ENCODE measurements at places on chromosomes 16 and 17.
A peak's percentile ranks its signal among the peaks of the same experiment; 100 is the strongest.

- peak; percentile 66 for DNase-seq
Measured at GRCh38 chr16:4392382-4393239, 21.0 kb downstream of the VASN start.

- DNase-seq = no peak
Measured at GRCh38 chr16:30144917-30145316, 21.9 kb upstream of the MAPK3 start.

DNA sequence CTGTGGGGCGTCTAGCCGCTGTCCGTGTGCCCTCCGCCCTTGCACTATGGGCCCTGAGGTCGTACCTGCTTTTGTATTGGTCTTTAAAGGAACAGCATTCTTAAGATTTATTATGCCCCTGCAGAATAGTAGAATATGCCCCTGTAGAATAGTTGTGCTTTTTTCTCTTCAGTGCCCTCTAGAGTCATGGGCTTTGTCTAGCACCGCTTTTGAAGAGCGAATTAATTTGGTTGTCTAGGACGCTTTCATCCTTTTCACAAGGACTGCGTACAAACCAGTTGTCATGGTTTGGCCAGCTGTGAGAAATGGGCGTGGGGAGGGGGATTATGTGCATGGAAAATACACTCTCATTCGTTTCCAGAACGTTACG, 621 bp downstream of the CEP95 start:
- no peak for DNase-seq

- DNase-seq = peak; percentile 93
Measured at GRCh38 chr17:1577182-1577581, 14.6 kb upstream of the PITPNA start.

GRCh38 chr17:31394544-31394943, 3.1 kb downstream of the RAB11FIP4 start:
- DNase-seq = no peak

DNA sequence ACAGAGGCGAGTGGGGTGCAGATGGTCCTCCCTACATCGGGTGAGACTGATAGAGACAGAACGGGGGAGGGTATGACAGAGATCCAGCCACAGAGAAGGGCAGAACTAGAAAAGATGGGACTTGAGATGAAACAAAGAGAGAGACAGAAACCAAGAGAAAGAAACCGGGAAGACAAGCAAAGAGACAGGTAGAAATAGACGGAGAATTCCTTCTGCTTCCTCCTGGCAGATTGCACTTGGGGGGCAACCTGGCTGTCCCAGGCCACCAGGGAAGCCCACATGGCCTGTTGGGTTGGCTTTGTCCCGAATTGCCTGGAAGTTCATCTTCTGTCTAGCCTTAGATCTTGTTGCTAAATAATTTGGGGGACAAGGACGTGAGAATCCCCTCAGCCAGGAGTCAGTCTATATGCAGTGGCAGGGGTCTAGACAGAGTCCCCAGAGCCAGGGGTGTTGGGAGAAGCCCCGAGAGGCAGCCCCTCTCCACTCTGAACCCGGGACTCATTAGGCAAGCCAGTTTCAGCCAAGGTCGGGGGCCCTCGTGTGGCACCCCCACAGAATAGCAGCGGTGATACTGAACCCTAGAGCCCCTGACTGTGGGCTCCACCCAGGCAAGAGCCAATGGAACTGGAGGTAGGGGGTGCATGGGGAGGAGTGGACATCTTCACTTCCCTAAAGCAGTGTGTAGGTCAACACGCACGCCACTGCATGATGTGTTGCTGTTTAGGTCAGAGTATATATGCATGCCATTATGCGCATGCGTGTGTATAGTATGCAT, 627 bp upstream of the TSPOAP1 start:
- DNase-seq = no peak

GRCh38 chr16:56625140-56625942, at the start of gene MT1E:
Gene MT1E (plus strand): TSS chr16:56625781. CDS start chr16:56625852, 71 bp downstream.
- peak; percentile 91 for DNase-seq

- no peak for DNase-seq
Measured at GRCh38 chr17:40485851-40486521, 15.4 kb downstream of the TNS4 start.

- no peak for DNase-seq
Measured at GRCh38 chr16:88581033-88581432, 10.8 kb downstream of the ZC3H18 start.

DNA sequence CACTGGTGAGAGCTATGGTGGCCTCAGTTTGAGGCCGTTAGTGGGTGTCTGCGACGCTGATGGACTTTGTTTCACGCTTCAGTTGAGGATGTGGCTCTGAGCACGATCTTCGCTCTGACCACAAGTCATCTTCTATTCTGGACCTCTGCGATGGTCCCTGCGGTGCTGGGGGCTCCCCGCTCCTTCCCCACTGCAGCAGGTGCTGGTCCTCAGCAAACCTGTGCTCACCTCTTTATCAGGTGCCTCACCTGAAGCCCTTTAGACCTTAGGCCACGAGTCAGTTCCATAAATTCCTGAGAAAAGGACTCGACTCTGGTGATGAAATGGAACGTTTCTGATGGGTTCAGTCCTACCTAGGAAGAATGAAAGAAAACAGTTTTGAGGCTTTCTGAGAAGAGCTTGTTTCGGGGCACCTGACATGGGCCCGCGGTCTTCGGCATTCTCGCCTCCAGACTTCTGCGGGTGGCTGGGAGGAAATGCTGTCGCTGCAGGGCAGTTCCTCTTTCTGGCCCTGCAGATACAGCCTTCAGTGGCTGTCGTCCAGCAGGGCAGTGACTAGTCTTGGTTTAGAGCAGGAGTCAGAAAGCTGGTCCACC, 4.7 kb downstream of the KCTD5 start:
- peak; percentile 87 for DNase-seq

GRCh38 chr17:20241855-20242254, 225.5 kb downstream of the LGALS9B start:
- no peak for DNase-seq

- DNase-seq = no peak
Measured at GRCh38 chr17:78196716-78197115, 9.6 kb downstream of the AFMID start.

Measured in Right ventricle myocardium inferior (tissue), 1 donor.